ENCODE measurements at places on chromosomes 3 and 15. TPM values are rescaled to one million over a fixed set of nuclear protein-coding genes. Genes with fewer than 3 reads are reported as not detected.
A peak's percentile ranks its signal among the peaks of the same experiment; 100 is the strongest.

DNA sequence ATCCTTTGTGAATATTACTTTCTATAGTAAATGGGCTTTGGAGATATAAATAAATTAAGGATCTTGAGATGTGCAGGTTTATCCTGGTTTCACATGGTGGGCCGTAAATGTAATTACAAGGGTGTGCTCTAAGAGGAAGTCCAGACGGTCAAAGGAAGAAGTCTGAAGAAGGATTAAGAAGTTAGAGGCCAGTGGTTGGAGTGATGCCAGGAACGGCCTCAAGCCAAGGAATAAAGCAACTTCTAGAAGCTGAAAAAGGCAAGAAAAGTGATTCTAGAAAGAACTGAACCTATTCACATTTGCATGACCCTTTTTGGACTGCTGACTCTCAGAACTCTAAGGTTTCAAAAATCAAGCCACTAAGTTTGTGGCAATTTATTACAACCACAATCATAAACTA lies 981.3 kb upstream of the ALCAM start:
- DNase-seq = no peak

DNA sequence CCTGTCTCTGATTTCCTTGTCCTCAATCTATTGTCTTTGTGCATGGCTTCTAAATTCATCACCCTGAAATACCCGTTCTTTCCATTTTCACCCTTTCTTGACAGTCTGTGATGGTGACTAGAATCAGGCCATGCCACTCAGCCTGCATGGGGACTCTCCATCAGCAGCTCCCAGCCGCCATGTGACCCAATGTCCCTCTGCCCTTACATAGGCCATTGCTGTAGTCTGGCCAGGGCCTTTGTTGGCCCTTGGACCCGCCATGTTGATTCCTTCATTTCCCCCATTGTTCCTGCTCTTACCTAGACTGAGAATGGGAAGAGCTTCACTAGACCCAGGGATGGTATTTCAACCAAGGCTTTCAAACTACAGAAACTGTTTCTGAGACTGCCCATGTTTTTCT lies 45.8 kb downstream of the SPSB4 start:
- no peak for DNase-seq

DNA sequence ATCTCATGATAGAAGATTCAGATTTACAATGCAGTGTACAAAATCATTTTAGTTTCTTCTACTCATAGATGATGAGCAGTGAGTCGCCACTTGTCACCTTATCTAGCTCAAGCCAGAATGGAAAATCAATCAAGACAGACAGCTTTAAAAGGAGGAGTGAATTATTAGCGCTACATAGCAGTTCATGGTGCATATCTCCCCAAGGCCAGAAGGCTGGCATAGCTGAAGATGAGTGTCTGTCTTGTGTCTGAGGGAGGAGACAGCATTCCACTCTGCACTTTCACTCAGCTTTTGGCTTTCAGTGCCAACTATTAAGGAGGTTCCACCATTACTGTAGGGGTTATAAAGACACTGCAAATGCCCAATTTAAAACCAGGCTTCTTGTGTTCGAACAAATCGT lies 804.1 kb upstream of the LMCD1 start:
- no peak for DNase-seq

- no peak for DNase-seq
Observed at GRCh38 chr3:119173325-119173724, at the start of gene UPK1B. Gene UPK1B, plus strand, starts transcription at chr3:119173598. Its CDS starts 13,144 bp downstream, at chr3:119186742.

- DNase-seq = peak; percentile 82
Observed at GRCh38 chr3:110743202-110743601, 328.4 kb upstream of the NECTIN3 start.

DNA sequence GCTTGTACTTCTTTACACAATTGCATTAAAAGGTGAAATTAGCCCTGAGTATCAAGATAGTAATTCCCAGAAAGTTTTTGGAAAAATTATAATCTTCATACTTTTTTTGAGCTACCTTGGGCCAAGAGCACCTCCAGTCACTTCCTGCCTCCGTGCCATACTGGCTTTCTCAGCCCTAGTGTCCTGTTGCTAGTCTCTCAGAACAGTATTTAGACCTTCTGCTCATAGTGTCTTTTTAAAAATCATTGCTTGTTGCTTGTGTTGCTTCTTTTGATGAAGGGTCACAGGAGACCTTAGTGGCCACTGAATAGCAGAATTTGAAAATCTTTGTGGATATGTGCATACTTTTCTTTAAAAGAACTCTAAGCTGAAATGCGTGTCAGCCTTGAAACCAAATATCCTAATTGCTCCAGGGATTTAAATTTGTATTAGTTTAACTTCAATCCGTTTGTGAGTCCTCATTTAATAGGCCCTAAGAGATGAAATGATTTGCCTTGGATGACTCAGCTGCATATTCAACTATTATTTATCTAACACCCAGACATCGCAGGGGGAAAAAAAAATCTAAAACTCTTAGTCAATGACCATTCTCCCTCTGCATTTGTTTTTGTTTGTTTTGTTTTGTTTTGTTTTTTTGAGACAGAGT lies 29.1 kb upstream of the LXN start:
- DNase-seq = no peak

- DNase-seq = no peak
Observed at GRCh38 chr3:162512488-162512887, 1015.9 kb downstream of the OTOL1 start.

DNA sequence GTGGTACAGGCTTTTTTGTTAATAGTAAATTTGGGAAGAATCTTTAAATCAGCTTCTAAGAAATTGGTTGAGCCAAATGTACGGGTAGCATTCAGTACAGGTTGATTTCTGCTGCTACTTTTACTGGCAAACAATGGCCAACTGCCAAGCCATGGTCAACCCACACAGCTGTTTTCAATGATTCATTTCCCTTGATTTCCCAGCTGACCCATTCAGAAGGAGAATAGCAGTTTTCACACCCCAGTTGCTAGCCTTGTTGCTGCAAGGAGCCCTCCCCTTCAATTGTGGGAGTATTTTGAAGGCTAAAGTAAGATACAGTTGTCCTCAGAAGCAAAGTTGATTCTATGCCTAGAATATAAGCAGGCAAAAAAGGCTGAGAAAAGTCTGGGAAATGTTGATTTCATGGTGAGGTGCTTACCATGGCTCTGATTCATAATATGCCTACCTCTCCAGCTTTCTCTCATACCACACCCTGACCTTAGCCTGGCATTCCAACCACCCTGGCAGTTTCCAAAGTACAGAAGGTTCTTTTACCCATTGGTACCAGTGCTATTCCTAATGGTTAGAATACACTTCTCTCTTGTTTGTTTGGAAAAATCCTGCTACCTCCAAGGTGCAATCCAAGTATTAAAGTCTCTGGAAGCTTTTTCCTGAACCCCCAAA lies 320.3 kb upstream of the TGFBR2 start:
- DNase-seq = no peak

Gene DNAH1
- 4.3 TPM for polyA plus RNA-seq

Gene AMOTL2
- polyA plus RNA-seq = 9.2 TPM

- no peak for DNase-seq
Observed at GRCh38 chr15:38843736-38844590, 279.3 kb upstream of the RASGRP1 start.

Gene CTXN2
- 0.03 TPM for polyA plus RNA-seq

GRCh38 chr3:197149528-197149927 lies 119.9 kb upstream of the MELTF start:
- no peak for DNase-seq

GRCh38 chr3:151168269-151169094 lies 34.5 kb downstream of the GPR171 start:
- DNase-seq = peak; percentile 78

GRCh38 chr3:105662306-105662705 lies 206.5 kb downstream of the CBLB start:
- no peak for DNase-seq

GRCh38 chr3:3556078-3556477 lies 243.2 kb upstream of the LRRN1 start:
- DNase-seq = no peak

- no peak for DNase-seq
Observed at GRCh38 chr3:14366915-14367823, 35.2 kb upstream of the SLC6A6 start.

DNA sequence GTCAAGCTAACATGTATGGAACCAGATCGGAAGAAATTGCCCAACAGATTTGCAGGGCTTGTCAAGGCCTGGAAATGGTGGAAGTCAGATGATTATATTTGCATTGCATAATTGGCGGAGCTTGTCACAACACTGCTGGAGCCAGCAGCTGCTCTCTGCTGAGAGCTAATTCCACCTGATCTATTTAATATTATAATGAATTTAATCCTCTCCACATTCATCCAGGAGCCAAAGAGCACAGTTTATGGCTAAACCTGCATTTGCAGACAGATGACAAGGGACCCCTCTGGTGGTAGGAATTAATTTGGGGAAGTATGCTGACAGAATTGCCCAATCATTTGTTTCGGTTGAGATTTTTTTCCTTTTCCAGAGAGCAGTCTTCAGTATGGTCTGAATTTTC lies 730.2 kb downstream of the TUSC7 start:
- peak; percentile 3 for DNase-seq

Gene ANKRD63
- polyA plus RNA-seq = not detected

DNA sequence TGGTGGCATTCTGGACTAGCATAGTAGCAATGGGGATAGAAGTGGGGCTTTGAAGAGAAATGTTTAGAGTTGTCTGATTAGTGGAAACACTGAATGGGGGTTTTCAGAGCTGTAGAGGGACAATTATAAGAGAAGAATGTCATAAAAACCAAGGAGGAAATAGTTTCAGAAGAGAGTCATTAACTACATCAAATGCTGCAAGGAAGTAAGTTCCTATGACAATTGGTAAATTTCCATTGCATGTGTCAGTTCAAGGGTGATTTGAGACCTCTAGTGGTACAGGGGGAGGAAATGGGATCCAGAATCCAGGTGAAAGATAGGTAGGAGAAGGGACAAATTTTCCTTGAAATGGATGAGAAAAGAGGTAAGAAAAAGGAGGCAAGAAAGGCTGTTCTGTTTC lies 68.3 kb upstream of the TBC1D5 start:
- DNase-seq = no peak

Gene NR1I2
- 85.7 TPM for polyA plus RNA-seq

DNA sequence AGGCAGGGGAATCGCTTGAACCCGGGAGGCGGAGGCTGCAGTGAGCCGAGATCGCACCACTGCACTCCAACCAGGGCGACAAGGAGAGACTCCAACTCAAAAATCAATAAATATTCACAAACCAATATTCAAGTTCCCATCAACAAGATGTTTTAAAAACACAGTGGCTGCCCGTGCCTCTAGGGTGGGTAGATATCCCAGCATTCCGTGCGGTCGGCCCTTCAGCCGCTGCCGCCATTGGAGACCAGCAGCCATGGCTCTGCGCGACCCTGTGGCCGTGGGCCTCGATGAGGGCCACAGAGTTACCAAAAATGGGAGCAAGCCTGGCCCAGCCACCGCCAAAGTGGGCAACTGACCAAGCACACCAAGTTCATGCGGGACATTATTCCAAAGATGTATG lies 6.7 kb downstream of the ULK4 start:
- no peak for DNase-seq

Gene NR2F2
- polyA plus RNA-seq = 26.3 TPM

DNA sequence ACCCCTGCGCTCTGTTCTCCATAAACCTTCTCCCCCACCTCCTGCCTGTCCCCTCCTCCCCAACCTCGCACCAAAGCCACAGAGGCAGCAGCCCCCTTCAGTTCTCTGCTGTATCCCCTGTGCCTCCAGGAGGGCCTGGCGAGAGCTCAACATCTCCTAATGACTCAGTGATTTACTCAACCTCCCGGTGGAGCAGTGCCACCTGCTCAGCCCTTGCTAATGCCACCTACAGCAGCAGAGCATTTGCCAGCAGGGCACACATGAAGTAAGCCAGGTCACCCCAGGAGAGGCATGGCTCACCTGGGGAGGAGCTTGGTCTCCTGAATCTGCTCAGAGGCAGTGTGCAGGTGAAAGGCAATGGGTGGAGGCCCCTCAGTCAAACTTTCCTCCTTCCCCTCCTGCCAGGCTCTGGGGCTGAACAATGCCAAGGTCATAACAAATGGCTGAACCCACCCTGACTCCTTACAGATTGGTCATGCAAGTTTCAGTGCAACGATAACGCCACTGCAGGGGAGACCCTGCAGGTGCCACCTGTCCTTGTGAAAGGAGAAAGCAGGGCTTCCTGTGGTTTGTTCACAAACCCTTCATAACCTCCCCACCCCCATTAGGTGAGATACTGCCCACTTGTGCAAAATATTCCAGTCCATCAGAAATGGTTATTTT lies 19.8 kb downstream of the TRPM1 start:
- no peak for DNase-seq

- no peak for DNase-seq
Observed at GRCh38 chr3:142355692-142356091, 92.1 kb downstream of the XRN1 start.

- DNase-seq = no peak
Observed at GRCh38 chr3:123758081-123758564, 126.0 kb downstream of the MYLK start.

DNA sequence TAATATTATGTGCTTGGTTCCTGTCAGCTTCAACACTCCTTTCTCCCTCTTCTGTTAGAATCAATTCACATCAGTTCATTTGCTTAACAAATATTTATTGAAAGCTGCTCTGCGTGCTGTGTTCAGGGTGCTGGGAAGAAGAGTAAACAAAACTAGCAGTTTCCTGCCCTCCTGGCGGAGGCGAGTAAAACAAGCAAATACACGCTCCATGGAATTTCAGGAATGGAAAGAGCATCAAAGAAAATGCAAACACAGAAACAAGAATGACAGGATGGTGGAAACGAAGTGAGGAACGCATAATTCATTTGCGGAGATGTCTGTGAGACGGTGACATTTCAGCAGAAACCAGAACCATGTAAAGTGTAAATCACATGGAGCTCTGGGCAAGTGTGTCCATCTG lies 49.4 kb upstream of the SPTSSB start:
- DNase-seq = peak; percentile 10

DNA sequence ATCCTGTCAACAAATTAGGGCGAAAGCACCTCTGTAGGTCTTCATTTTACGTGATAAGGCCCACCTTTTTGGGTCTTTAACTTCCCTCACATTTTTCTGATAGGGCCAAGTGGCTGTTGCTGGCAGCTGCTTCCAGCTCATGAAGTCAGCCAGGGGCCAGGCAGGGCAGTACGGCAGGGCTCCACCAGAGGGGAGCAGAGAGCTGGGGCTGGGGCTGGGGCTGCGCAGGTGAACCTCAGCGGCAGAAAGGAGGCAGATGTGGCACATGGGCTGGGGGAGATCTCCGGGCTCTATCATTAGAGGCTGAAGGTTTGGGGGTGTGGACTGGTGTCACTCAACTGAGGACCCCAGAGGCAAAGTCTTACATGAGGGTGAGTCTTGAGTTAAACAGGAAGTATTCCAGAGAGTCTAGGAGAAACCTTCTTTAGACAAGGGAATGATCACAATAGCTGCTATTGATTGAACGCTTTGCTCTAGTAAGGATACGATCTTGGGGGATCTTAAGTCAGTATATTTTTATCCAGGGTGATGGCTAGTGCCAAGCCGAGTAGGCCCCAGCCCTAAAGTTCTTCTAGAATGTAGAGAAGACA lies 62.8 kb upstream of the MEX3B start:
- DNase-seq = peak; percentile 55

DNA sequence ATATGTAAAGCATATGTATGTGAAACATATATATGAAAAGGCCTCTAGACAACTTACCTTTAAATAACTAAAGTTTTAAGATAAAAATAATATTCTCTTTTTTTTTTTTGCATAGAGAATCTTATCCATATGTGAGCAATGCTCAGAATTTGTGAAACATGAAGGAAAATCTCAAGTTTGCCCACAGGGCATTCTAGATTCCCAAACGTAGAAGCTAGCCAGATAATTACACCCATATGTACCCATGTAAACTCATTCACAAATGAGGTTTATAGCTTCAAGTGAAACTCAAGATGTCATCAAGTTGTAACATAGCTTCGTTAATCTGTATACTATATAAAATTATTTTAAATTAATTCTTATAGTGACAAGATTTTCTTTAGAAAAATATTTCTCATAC lies 537.3 kb upstream of the NR2F2 start:
- no peak for DNase-seq

Gene CIDEC
- polyA plus RNA-seq = 19.0 TPM

GRCh38 chr3:10371167-10371566 lies 50.3 kb upstream of the SEC13 start:
- DNase-seq = no peak

Gene SGO1
- 5.8 TPM for polyA plus RNA-seq
